ENCODE measurements at places on chromosomes 3 and 15.

DNA sequence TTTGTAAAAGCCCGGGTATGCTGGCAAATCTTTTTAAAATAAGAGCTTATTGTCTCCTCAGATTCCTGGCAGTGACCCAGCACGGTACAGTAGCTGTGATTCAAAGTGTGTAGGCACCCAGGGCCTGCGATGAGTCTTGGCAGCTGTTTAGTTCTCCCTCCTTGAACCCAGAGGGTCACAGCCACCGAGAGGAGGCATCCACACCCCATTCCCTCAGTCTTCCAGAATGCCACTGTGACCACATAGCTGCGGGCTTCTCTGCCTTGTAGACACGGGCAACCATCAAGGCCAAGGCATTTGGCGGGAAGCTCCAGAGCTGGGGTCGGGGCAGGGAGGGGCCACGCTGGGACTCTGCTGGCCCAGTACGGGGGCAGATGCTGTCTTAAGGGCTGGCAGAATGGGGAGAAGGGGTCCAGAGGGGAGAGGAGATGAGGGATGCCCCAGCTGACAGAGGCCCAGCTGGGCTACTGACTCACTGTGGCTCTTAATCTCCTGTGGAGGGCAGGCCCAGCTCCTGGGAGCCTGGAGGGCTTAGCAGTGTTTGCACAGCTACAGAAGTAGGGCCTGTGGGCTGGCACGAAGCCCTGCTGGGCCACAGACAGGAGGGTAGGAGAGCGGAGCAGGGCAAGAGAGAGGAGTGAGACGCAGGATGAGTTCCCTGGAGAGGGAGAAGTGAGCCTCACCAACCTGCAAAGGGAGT, 68.8 kb upstream of the DLG1 start:
- no peak for DNase-seq

DNA sequence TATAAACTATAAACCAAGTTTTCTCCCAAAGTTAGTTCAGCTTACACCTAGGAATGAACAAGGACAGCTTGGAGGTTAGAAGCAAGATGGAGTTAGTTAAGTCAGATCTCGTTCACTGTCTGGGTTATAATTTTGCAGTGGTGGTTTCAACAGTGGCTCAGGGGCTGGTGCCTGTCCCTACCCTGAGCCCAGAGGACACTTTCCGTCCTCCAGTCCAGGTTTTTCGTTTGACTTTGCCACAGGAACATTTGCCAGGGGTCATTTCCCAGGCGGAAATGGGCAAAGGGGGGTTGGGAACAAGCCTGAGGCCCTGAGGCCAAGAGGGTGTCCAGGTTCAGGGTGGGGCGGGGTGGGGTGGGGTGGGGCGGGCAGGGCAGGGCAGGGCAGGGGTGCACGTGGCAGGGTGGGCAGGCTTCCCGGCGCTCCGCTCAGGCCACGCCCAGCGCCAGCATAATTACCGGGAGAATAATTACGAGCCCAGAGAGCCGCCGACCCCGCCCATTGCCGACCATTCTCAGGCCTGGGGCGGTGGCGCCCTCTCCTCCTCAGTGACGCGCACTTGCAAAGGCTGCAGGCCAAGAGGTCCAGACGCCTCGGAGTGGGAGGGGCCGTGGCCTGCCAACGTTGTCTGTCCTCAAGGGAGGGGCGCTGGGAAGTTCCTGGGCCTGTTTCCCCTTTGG, 70.4 kb downstream of the KLF13 start:
- DNase-seq: peak; percentile 86

- no peak for DNase-seq
Observed at GRCh38 chr15:89783111-89783860, 7.2 kb downstream of the MESP2 start.

DNA sequence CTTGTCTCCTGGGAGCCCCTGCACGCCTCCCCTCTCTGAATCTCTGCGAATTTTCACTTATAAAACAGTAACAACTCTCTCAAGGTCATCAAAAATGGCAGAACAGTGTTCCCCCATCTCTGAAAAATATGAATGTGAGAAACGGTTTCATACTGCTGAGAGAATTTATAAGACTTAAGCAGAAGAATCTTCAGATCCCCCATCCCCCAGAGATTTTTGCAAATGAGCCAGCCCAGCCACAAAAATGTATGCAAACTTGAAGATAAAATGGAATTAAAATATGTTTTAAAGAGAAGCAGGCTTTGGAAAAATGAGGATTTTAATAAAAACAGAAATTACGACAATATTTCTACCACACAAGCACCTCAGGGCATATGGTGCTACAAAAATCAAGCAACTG, 173.0 kb downstream of the STT3B start:
- no peak for DNase-seq

- DNase-seq: no peak
Observed at GRCh38 chr3:56782215-56782614, 19.5 kb downstream of the ARHGEF3 start.

DNA sequence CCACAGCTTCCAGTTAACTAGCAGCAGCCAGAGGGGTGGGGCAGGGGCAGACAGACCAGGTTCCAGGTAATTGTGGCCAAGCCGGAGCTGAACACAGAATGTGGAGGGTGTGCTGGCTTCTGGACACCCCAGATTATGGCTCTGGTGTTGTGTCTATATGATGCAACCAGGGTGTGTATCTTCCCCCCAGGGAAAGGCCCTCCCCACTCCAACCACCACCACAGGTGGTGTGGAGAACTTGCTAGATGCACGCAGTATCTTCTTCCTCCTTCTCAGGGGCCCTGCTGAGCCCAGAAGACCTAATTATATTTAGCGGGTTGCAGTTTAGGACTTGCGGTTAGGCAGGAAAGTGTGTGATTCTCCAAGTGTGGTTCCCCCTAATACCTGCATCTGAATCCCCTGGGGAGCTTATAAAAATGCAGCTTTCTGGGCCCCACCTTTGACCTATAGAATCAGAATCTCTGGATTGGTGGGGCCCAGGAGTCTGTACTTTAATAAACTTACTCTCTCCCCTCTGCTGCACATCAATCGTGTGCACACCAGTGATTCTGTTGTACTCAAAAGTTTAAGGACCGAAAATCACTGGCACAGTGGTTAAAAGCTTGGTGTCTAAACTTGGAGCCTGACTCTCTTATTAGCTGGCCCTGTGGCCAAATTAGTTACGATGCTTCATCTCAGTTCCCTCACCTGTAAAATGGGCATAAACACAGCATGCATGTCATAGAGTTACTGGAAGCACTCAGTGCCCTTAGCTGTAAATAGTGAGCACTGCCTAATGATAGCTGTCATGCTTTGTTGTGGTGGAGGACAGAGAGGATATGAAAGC, 379.1 kb upstream of the PROK2 start:
- DNase-seq: no peak

DNA sequence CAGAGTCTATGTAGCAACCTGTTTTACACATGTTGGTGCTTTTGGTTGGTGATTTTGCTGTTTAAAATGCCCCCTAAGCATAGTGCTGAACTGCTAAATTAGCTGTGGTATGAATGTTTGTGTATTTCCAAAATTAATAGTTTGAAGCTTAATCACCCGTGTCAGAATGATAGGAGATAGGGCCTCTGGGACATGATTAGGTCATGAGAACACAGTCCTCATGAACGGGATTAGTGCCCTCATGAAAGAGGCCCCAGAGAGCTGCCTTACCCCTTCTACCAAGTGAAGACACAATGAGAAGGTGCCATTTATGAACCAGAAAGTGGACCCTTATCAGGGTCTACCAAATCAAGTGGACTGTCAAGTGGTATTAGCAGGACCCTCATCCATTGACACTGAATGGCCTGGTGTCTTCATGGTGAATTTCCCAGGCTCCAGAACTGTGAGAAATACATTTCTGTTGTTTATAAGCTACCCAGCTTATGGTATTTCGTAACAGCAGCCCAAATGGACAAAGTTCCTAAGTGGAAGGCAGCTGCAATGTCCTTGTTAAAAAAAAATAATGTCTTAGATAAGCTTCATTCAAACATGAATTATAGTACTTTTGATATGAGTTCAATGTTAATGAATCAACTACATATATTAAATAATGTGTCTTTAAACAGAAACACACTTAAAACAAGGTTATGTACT, 37.7 kb upstream of the FRMD4B start:
- DNase-seq: no peak

DNA sequence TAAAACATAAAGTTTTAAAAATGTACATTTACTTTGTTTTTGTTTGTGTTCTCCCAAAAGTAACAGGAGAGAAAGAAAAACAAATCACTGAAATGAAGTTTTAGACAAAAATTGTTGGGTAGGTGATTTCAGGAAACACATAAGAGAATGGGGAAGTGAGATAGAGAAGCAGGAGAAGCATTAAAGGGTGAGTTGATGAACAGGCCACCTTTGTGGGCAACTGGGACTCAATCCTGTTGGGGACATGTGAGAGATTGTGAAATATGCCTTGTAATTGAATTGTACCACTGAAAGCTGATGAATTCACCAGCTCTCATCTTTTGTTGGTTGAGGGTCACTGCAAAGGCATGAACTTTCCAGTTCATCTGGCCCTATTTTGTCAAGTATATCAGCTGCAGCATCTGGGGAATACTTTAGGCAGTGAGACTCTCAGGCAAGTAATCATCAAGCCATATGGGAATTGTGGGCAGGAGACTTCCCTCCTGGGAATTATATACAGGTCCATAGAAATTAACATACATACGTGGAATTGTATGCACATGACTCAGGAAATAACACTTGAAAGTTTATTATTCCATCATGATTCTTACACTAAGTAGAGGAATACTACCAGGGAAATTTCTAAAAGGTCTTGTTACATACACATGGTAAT, 181.0 kb downstream of the ZBBX start:
- DNase-seq: no peak

DNA sequence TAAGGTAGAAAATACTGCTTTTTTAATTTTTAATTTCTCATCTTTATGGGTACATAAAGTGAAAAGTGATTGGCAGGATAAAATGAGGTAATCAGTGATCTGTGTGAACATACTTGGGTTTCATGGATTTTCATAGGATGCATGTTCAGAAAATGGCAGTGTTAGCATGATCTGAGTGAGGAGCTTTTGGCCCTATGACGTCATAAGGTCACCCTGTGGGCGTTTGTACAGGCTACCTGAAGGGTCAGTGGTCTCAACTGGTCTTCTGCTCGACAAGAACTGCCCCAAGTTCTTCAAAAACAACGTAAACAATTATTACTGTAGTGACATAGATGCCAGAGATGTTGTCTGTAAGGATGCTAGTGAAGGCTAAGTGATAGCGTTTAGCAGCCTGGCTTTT, 124.5 kb upstream of the OSTN start:
- no peak for DNase-seq

GRCh38 chr3:42906848-42907183, 874 bp downstream of the ZNF662 start:
- DNase-seq: no peak

- DNase-seq: no peak
Observed at GRCh38 chr15:84886211-84886983, 1.9 kb downstream of the SLC28A1 start.

Data from suppressor macrophage treated with lipopolysaccharide for 1 hour (primary cell).